ENCODE measurements at places on chromosomes 1 and 21. TPM values are rescaled to one million over a fixed set of nuclear protein-coding genes. Genes with fewer than 3 reads are reported as not detected.

Gene C1QC
- total RNA-seq: 120 TPM

Gene CELA3B
- total RNA-seq: 0.35 TPM

Gene SNRPE
- 104 TPM for total RNA-seq

- no peaks in the 10 kb centered on the region for H3K36me3 ChIP-seq
- H3K4me1 ChIP-seq: no peaks in the 10 kb centered on the region
- DNase-seq: no peak
- H3K27me3 ChIP-seq: no peaks in the 10 kb centered on the region
- no peak overlapping the region for H3K27ac ChIP-seq
These were observed 402.9 kb downstream of the RWDD3 start for GRCh38 chr1:95636897-95637296.

- no peak overlapping the region for H3K27ac ChIP-seq
- H3K27me3 ChIP-seq: no peaks in the 10 kb centered on the region
- H3K4me1 ChIP-seq: no peaks in the 10 kb centered on the region
These were observed 16.6 kb upstream of the CACYBP start for GRCh38 chr1:174982971-174983689.

DNA sequence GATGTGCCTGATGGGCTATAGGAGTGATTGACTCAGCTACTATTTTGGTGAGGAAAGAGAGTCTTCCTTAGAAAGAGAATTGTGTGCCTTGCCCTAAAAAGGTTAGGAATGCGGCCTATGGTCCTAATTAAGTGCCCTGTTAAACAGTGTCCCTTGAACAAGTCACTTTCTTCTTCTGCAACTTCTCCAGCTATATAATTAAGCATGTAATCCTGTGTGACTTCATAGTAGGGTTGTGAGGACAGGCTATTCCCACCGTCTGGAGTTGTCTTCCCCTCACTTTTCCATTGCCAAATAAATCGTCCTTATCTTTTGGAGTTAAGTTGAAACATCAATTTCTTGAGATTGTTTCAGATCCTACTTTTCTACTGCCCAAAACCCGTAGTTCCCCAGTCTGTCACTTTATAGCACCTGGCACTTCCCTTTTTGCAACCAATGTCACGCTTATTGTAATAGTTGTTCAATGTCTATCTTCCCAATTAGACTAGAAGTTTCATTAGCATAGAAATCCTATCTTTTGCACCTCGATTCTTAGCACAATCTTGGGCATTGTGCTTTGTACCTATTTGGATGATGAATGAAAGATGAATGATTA is 27.6 kb upstream of the SLC16A1 start:
- DNase-seq: no peak
- H3K4me1 ChIP-seq: no peaks in the 10 kb centered on the region
- H3K36me3 ChIP-seq: no peaks in the 10 kb centered on the region
- no peak overlapping the region for H3K27ac ChIP-seq
- H3K4me3 ChIP-seq: no peak overlapping the region

GRCh38 chr1:170735366-170736263 is 71.7 kb downstream of the PRRX1 start:
- no peak for DNase-seq
- no peaks in the 10 kb centered on the region for H3K36me3 ChIP-seq
- H3K27me3 ChIP-seq: no peaks in the 10 kb centered on the region
- no peaks in the 10 kb centered on the region for H3K4me1 ChIP-seq
- no peak overlapping the region for H3K4me3 ChIP-seq
- no peak overlapping the region for H3K27ac ChIP-seq

DNA sequence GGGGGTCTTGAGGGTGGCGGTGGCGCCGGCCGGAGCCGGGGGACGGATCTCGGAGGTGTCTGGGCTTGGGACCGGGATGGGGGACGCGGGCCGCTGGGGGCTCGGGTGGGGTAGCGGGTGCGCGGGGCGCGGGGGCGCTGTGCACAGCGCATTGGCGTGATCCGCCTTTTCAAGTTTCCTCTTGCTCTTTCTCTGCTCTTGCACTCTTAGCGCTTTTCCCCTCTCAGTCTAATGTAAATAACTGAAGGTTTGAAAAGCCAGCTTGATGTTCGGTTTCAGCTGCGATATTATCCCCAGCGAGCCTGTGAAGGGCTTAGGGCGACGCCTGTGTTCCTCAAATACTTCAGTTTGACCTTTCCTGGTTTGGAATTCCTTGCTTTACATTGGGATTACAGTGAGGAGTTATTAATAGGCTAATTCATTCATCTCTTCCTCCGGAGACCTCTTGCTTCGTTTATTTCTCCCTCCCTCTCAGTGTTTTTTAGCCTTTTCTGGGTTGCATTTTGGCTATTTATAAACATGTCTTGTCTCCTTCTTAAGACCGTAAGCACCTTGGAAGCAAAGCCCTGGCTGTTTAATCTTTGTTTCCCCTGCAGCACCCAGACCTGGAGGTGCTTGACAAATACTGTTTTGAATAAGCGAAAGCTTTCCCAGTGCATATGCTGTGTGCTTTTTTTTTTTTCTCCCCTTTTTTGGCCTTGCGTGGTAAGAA is 693 bp downstream of the RAB4A start:
- H3K27me3 ChIP-seq: no peaks in the 10 kb centered on the region
- no peaks in the 10 kb centered on the region for H3K36me3 ChIP-seq
- no peaks in the 10 kb centered on the region for H3K4me1 ChIP-seq
- H3K27ac ChIP-seq: peak overlapping the region; percentile 55

All from uterus (tissue), 4 donors.